Retina (tissue), 1 donor: ENCODE measurements at places on chromosomes 16 and 17.
A peak's percentile ranks its signal among the peaks of the same experiment; 100 is the strongest.

GRCh38 chr16:52572656-52573055, 25.7 kb upstream of the TOX3 start:
- no peak for DNase-seq

DNA sequence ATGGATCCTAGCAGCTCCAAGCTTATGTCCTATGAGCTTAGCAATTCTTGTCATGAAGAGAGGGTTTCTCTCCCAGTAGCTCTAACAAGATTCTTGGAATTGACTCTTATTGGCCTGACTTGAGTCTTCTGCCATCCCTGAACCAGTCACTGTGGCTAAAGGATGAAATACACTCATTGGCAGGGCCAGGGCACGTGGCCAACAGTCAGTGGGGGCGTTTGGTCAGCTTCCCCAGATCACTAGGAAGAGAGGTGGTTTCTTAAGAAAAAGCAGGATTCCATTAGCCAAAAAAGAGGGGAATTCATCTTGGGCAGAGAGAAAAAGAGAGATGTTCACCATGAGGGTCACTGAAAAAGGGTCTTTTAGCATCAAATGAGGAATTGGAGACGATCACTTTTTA, 363.2 kb downstream of the SNX29 start:
- no peak for DNase-seq

GRCh38 chr17:57086069-57086930, 1.3 kb downstream of the AKAP1 start:
- DNase-seq, result peak; percentile 66

GRCh38 chr17:57750895-57751294, 5.8 kb upstream of the CCDC182 start:
- DNase-seq, result no peak

DNA sequence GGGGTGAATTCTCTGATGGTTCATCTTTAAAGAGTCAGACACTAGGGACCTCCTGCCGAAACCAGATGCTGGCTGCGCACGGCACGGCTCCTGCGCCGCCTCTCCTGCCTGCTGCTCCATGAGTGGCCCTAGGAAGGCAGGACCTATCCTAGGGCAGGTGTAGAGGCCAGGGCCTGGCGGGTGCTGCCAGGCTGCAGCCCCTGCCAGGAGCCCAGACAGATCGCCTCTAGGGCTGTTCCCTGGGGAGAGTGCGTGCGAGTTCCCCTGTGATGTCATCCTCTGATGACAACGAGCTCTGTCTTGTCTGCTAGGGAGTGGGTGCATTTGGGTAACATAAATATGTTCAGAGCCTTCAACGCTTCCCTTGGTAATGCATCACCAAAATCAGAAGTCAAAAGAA, 23.9 kb downstream of the SLC38A10 start:
- DNase-seq, result no peak

GRCh38 chr16:10980813-10981212, 36.4 kb downstream of the CLEC16A start:
- peak; percentile 80 for DNase-seq

DNA sequence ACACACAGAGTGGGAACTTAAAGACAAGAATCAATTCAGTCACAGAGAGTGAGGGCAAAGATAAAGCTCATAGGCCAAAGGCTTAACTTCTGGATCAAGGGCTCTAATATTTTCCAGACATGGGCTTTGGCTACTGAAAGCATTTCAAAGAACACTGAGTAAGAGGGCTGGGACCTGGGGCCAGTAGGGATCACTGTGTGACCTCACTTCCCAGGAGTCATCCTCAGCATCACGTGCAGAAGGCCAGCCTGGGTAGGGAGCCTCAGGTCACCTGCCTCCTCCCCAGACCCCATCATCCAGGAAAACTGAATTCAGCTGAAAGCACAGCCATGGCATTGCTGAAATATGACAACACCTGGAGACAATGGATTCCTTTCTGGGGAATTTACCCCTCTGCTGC, 163.5 kb downstream of the RAB11FIP4 start:
- no peak for DNase-seq

- no peak for DNase-seq
Observed at GRCh38 chr17:21269394-21269793, 15.1 kb upstream of the MAP2K3 start.

DNA sequence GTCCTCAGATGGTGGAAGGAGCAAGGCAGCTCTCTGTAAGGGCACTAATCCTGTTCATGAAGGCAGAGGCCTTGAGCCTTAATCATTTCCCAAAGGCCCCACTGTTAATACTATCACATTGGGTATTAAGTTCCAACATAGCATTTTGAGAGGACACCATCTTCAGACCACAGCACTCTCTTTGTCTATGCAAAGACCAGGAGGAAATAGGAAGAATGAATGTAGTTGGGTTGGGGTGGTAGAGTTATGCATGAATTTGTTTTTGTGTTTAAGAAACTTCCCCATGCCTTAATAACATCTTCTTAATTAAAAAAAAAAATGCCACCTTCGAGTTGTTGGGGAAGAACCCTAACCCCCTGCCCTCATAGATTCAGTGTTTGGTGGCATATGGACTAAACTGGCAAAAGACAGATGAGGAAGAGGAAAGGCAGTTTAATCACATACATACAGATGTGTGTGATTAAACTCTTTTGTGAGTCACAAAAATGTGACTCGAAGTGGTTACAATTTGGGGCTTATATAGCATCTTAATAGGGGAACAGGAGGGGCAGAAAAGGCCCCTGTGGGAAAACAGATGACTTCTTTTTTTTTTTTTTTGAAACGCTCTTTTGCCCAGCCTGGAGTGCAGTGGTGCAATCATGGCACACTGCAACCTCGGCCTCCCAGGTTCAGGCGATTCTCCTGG, 35.0 kb upstream of the SLC5A10 start:
- no peak for DNase-seq

DNA sequence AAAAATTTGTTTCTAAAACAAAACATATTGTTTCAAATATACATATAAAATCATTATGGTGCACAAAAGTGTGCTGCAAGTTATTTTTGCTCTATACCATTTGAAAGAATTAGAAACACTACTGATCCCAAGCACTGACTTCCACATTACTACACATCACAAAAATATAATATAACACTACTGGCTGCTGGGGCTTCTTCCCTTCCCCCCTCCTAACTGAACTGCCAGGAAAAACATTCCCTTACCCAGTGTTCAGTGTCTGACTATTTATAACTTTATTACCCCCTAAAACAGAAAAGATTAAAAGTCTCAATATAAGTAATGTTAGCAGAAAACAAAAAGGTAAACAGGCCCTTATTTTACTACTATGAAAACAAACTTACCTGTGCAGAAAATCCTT, 36.9 kb downstream of the GPATCH8 start:
- DNase-seq, result no peak
